ENCODE measurements at places on chromosomes 4 and X. TPM values are rescaled to one million over a fixed set of nuclear protein-coding genes. Genes with fewer than 3 reads are reported as not detected.
A peak's percentile ranks its signal among the peaks of the same experiment; 100 is the strongest.

The CPE gene
- not detected for total RNA-seq

The NALF2 gene
- total RNA-seq, result not detected

The PABPC1L2B gene
- total RNA-seq, result not detected

The MGARP gene
- total RNA-seq, result 0.23 TPM

The GATB gene
- total RNA-seq, result 12.5 TPM

The NR0B1 gene
- total RNA-seq, result not detected

The SLC16A2 gene
- 0.19 TPM for total RNA-seq

The LANCL3 gene
- total RNA-seq, result 0.17 TPM

- DNase-seq, result no peak
These were observed 27.2 kb downstream of the PLS3 start for GRCh38 chrX:115588179-115588578.

GRCh38 chrX:23066588-23067281 lies 67.0 kb downstream of the DDX53 start:
- no peak for DNase-seq

GRCh38 chr4:70023218-70023617 lies 5.0 kb upstream of the HTN3 start:
- DNase-seq, result no peak

GRCh38 chr4:173697840-173698239 lies 167.8 kb upstream of the HAND2 start:
- DNase-seq, result no peak

- DNase-seq, result no peak
These were observed 38.5 kb upstream of the C1GALT1C1 start for GRCh38 chrX:120668357-120668756.

GRCh38 chr4:22215084-22215483 lies 266.5 kb upstream of the KCNIP4 start:
- no peak for DNase-seq

GRCh38 chrX:47798861-47799260 lies 37.8 kb upstream of the ZNF81 start:
- DNase-seq, result no peak

DNA sequence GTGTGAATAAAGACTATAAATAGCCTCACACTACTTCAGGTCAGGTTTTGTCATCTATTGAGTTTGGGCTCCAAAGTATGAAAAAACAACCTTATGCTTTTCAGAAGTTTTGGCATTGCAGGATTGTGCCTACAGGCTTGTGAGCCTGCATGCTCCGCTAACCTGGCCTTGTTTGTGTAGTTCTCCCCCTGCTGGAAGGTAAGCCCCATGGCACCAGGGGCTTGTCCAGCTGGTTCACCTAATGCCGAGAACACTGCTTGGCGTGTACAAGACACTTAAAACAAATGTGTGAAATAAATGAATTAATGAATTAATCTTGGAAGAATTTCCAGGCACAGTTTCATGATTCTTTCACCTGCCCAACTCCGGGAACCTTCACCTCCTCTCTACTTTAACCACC lies 1.8 kb upstream of the HSD17B10 start:
- peak; percentile 72 for DNase-seq

GRCh38 chr4:95549246-95550114 lies 707 bp upstream of the UNC5C start:
- peak; percentile 24 for DNase-seq

GRCh38 chrX:1932231-1932630 lies 317.4 kb downstream of the ASMT start:
- DNase-seq, result no peak

GRCh38 chr4:1321946-1322650 lies 24.9 kb upstream of the UVSSA start:
- DNase-seq, result peak; percentile 16

DNA sequence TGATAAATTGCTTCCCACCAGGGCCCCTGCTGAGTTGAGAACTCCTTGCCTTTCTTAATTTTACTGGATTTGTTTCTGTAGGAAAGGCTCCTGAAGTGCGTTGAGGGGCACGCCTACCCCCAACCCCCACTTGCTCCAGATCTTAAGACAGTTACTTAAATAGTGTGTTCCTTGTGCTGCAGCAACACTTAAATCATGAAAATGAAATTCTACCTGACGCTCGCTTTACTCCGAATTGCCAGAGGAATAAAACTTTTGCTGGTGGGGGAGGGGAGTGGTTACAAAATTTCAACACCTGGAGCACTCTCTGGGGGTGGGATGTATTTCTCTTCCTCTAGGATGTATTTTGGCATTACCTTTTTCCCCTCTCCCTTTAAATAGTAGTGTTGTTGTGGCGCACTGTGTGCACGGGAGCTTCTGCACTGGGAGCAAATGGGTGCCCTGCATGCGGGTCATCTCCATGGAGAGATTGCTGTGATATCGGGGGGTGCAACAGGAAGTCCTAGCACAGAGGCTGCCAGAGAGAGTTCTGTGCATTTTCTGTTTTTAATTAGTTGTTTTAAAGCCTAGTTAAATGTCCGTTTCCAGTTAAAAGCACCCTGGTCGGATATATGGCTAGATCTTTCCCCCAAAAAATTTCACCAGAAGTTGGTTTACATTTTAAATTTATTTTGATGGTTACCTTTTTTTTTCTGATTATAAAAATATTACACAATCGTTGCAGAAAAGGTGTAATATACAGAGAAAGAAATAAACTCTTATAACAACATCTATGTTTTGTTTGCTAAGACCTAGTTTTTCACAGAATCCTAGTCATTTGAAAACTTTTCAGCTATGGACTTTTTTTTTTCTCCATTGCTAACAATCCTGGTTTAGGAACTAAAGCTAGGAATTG lies 207.7 kb downstream of the SOWAHB start:
- DNase-seq, result no peak

DNA sequence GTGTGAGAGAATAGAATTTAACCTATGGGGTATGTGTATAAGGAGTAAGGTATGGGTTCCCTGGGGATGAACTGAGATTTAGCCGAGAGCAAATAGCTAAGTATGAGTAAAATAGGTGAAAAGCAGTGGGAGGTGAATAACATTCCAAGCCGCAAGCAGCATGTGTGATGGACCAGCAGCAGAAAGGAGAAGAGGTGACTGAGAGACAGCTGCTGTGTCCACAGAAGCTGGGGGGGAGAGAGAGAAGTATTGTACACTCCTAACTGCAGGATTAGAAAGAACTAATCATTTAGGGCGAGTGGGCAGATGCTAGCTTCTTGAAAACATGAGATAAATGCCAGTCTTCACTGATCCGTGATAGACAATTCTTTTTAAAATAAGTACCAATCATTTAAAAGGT lies 296.0 kb downstream of the KLHL4 start:
- DNase-seq, result no peak

- DNase-seq, result no peak
These were observed 89.2 kb downstream of the CHRDL1 start for GRCh38 chrX:110706446-110706845.

DNA sequence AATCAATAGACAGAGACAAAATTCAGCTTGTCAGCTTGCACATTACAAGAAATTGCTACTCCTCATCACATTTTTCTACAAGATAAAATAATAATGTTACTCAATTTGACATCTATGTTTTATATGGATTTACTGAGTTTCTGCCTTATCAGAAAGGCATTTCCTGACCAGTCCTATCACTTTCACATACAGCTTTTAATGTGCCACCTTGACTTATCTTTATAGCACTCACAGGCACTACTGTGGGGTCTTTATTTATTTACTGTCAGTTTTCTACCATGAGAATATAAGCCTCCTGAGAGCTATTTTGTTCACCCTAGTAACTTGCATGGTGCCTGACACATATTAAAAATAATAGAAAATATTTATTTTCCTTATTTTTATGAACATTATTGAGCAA lies 6.0 kb downstream of the NDST4 start:
- no peak for DNase-seq

- no peak for DNase-seq
These were observed 2.2 kb downstream of the USO1 start for GRCh38 chr4:75726577-75726976.

- DNase-seq, result peak; percentile 87
These were observed 4.6 kb upstream of the SOWAHD start for GRCh38 chrX:119753639-119754257.

DNA sequence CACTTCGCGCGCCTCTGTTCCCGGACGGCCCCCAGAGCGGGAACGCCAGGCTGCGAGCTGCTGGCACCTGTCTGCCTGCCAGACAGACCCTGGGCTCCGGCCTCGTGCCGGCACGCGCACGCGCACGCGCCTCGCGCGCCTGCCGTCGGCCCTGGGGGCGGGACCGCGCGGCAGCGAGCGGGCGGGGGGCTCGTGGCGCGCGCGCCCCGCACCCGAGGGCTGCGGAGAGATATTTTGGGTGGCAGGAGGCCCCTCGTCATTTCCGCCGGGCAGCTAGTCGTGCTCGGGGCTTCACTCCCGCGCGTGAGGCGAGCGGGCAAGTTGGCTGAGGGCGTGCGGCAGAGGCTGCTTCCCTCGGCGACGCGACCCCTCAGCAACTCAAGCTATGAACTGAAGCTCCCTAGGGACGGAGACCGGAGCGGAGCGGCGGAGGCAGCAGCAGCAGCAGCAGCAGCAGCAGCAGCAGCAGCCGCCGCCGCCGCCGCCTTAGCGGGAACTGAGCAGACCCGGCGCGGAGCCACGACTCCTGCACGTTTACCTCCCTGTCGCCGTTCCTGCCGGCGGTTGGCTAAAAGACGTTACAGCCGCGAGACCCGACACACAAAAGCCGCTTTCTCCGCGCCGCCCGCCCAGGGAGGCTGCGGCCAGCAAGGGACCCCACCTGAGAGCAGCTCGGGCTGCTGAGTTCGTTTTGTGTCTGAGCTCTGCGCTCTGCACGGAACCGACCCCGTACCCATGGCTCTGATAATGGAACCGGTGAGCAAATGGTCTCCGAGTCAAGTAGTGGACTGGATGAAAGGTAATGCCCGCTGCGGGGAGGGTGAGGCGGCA lies at the start of gene CNKSR2:
Gene CNKSR2 (plus strand): TSS at position 256 of the 831 bp plus-strand sequence. CDS start 480 bp downstream, at position 736.
- DNase-seq, result peak; percentile 62

Measured in CD4-positive, alpha-beta memory T cell (primary cell).